ENCODE measurements at places on chromosomes 3 and 15. TPM values are rescaled to one million over a fixed set of nuclear protein-coding genes. Genes with fewer than 3 reads are reported as not detected.

PLA1A gene
- total RNA-seq, result not detected

CAMP gene
- not detected for total RNA-seq

LZTFL1 gene
- 17.0 TPM for total RNA-seq

ANKUB1 gene
- total RNA-seq, result not detected

GABRG3 gene
- not detected for total RNA-seq

PLA2G4E gene
- 47.9 TPM for total RNA-seq

UACA gene
- 97.8 TPM for total RNA-seq

RBPMS2 gene
- 0.83 TPM for total RNA-seq

GPR149 gene
- total RNA-seq, result not detected

PAK6 gene
- 145 TPM for total RNA-seq

PATL2 gene
- 1.2 TPM for total RNA-seq

ARL6 gene
- 9.1 TPM for total RNA-seq

ERC2 gene
- not detected for total RNA-seq

ABHD2 gene
- total RNA-seq, result 49.7 TPM

TTLL13 gene
- not detected for total RNA-seq

SLC12A1 gene
- not detected for total RNA-seq

ALPK3 gene
- total RNA-seq, result 0.89 TPM

CTXN2 gene
- total RNA-seq, result not detected

MKRN3 gene
- total RNA-seq, result not detected

TRIM42 gene
- total RNA-seq, result not detected

CD200 gene
- total RNA-seq, result 3.9 TPM

ZMYND10 gene
- total RNA-seq, result 4.7 TPM

CFAP92 gene
- 1.4 TPM for total RNA-seq

A4GNT gene
- not detected for total RNA-seq

RGMA gene
- total RNA-seq, result 16.6 TPM

KLHL40 gene
- not detected for total RNA-seq

TM4SF4 gene
- total RNA-seq, result not detected

SLC27A2 gene
- total RNA-seq, result 3.8 TPM
